Keratinocyte (primary cell): ENCODE measurements at places on chromosomes 16 and 17.

DNA sequence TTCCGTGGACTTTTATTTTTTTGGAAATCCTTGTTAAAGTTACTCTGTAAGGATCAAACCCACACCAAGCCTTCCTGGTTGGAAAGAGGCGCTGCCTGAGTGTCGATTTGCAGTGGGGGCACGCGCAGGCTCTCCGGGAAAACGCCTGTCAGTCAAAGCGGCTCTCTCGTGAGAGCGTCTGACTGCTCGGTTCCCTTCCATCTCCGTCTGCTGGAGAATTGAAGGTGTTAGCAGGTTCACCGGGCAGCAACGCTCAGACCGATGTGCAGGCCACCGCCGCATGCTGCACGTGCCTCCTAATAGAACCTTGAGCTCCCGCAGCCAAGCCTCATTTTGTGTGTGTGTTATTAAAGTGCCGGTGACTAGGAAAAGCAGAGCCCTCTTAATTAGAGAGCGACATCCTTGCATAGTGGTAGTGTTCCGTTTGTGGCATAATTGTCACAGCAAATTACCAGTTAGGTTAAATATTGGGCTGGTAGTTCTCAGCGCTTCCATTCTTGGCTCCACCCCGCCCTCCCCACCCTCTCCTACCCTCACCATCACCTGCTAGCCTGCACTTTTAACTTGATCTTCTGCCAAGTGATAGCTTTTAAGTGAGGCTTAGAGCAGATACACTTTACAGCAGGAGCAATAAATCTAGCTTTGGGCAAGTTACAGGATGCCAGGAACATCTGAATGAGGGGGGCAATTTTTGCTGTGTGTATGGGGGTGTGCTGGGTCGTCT, 75.5 kb downstream of the RPA1 start:
- DNase-seq = no peak

DNA sequence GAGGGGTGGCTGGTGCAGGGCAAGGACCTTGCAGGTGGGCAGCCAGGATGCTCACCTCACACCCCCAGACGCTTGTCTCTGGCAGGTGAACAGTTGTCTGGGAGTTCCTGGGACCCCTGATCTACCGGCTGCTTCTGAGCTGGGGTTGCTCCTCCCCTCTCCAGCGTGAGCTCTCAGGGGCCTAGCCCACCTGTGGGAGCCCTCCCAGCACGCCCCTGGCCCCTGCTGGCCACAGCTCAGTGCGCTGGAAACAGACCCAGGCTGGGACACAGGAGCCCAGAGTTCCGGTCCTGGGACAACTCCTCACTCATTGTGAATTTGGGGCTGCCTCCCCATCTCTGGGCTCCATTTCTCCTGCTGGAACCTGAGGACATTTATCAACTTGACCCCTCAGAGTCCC, 30.3 kb downstream of the ARHGAP23 start:
- DNase-seq = no peak

DNA sequence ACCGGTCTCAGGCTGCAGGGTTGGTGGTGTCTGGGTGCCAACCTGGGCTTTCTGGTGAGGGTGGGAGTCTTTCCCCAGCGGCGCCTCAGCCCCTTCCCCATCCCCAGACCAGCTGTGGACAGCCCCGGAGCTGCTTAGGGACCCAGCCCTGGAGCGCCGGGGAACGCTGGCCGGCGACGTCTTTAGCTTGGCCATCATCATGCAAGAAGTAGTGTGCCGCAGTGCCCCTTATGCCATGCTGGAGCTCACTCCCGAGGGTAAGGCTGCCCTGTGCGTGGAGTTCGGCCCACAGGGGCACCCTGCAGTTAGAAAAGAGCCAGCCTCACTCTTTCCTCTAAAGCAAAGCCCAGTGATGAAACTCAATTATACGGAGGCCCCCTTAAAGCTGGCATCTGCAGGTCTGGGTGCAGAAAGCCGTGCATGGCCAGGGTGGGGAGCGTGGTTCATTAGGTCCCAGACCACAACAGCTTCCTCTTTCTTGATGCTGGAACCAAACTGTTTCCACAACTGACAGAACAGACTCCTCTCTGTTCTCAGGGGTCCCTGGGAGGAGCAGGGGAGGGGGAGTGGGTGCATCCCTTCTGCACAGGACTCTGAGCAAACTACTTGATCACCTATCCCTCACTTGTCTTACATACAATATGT, 10.7 kb downstream of the GUCY2D start:
- no peak for DNase-seq

- DNase-seq = no peak
These were observed 32.8 kb downstream of the CACNA1G start for GRCh38 chr17:50593321-50593720.

GRCh38 chr17:58325289-58325726, 3.3 kb downstream of the TSPOAP1 start:
- no peak for DNase-seq

DNA sequence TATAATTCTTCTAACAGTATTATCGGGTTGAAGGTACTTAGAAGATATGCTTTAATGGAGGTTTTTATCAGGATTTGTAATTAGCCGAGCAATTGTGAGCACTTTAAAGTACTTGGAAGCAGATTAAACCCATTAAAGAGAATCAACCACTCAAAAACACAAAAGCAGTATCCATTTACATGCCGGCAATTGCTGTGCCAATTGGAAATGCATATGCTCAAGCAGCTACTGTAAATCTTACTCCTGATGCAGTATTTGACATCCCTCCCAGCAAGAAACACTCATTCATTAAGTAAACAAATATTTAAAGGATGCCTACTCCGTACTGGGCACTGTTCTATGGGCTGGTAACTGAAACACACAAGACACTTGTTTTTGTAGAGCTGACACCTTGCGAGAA, 11.4 kb upstream of the CCL1 start:
- DNase-seq = no peak

DNA sequence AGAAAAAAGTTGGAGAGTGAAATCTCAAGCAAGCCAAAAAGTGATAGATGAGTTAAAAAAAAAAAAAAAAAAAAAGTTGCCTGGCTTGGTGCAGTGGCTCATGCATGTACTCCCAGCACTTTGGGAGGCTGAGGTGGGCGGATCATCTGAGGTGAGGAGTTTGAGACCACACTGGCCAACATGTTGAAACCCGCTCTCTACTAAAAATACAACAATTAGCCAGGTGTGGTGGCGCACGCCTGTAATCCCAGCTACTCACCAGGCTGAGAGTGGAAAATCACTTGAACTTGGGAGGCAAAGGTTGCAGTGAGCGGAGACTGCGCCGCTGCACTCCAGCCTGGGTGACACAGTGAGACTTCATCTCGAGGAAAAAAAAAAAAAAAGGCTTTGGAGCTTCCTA, 668.8 kb downstream of the WWOX start:
- no peak for DNase-seq

- no peak for DNase-seq
These were observed 12.8 kb downstream of the TBC1D26 start for GRCh38 chr17:15744885-15745284.

GRCh38 chr16:89733322-89733721, 12.0 kb downstream of the ZNF276 start:
- no peak for DNase-seq
